Mononuclear cell (primary cell): ENCODE measurements at places on chromosomes 13 and 19. TPM values are rescaled to one million over a fixed set of nuclear protein-coding genes. Genes with fewer than 3 reads are reported as not detected.

The COX7A1 gene
- total RNA-seq: not detected

The JAK3 gene
- 61.1 TPM for total RNA-seq

The ACER1 gene
- total RNA-seq: 0.42 TPM

The ZGLP1 gene
- total RNA-seq: 1.6 TPM

The SBK3 gene
- not detected for total RNA-seq

The ICAM5 gene
- 0.42 TPM for total RNA-seq
